ENCODE measurements at places on chromosomes 7 and 10.

- DNase-seq: no peak
Measured at GRCh38 chr7:122255454-122255853, 49.1 kb downstream of the FEZF1 start.

DNA sequence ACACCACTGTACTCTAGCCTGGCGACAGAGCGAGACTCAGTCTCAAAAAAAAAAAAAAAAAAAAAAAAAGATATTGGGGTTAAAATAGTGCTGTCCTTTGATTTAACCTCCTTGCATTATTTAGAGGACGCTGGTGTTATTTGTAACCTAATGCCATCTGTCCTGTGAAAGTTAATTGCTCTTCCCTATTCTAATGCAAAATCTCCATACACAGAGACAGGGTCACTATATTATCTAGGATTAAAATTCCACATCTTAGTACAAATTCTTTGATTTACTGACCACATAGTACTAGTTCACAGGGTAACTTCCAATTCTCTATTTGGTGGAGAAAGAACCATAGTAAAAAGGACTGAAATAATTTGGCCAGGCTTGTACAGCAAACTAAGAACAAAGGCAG is 184.2 kb upstream of the STEAP4 start:
- DNase-seq: no peak

GRCh38 chr7:14196555-14196954 is 207.1 kb upstream of the ETV1 start:
- DNase-seq: peak; percentile 19

DNA sequence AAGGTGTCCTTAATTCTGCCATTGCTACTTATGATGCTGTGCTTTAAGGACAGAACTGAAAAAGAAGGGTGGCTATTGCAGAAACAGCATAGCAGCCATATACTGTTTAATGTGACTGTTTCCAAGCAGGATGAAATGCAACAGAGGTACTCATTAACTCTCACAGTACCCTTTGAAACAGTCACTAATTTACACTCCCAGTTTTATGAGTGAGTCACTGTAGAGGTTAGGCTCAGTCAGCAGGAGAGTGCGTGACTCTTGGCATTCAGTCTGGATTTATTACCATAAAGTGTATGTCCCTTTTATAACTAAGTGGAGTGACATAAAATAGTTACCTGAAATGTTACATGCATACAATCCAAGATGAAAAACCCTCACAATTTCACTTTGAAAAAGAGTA is 27.7 kb downstream of the ALDH18A1 start:
- peak; percentile 89 for DNase-seq

DNA sequence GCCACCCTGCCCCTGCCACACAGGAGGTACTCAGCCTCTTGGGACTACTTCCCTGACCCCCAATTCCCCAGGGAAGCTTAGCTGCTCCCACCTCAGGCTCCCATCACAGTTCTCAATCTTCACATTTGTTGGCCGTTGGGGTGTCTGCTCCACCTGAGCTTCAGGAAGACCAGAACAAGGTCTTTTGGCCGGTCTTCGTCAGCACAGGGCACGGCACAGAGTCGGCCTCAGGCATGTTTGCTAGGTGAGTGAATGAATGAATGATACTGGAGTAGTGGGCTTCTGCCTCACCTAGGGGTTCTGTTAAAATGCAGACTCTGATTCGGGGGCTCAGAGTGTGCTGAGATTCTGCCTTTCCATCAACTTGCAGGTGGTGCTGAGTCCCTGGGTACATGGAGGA is 20.3 kb downstream of the GPRIN2 start:
- no peak for DNase-seq

- DNase-seq: peak; percentile 47
Measured at GRCh38 chr10:69802424-69803161, 887 bp downstream of the COL13A1 start.

GRCh38 chr7:13984831-13985685 is 4.4 kb downstream of the ETV1 start:
- DNase-seq: no peak

DNA sequence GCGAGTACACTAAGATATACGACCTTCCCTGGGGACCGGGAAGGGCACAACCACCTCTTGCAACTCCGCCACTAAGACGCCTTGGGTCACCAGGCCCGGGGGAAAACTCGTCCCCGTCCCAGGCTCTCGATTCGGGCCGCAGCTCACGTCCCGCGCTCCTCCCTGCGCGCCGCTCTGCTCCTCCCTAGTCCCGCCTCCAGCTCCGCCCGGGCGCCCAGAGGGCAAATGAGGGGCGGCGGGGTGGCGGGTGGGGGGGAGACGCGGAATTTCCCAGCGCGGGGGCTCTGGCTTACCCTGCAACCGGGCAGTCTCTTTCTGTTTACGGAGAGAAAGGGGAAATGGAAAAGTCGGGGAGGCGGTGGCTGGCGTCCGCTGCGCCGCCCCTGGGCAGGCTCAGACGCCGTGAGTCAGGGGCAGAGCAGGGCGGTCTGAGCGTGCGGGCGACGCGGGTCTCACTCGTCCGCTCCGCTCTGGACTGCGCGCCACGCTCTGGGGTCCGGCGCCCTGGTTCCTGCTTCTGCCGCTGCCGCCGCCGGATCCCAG is at the start of gene MAP3K8:
MAP3K8 (plus strand) TSS at position 455 of the 543 bp plus-strand sequence. CDS start 4,755 bp downstream, outside the sequence.
- peak; percentile 89 for DNase-seq

- peak; percentile 48 for DNase-seq
Measured at GRCh38 chr7:7970531-7971307, 2.1 kb downstream of the GLCCI1 start.

DNA sequence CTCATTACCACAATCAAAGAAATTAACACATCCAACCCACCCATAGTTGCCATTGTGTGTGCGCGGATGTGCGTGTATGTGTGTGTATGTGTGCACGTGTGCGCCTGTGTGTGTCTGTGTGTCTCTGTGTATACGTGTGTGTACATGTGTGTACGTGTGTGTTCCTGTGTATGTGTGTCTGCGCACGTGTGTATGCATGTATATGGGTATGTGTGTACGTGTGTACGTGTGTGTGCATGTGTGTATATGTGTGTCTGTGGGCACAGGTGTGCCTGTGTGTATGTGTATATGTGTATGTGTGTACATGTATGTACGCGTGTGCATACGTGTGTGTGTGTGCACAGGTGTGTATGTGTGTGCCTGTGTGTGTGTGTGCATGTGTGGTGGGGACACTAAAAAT is 48.9 kb downstream of the EGFR start:
- DNase-seq: no peak

GRCh38 chr10:69065406-69066361 is 22.2 kb upstream of the SRGN start:
- DNase-seq: no peak

- no peak for DNase-seq
Measured at GRCh38 chr7:81691199-81691821, 78.5 kb downstream of the HGF start.

DNA sequence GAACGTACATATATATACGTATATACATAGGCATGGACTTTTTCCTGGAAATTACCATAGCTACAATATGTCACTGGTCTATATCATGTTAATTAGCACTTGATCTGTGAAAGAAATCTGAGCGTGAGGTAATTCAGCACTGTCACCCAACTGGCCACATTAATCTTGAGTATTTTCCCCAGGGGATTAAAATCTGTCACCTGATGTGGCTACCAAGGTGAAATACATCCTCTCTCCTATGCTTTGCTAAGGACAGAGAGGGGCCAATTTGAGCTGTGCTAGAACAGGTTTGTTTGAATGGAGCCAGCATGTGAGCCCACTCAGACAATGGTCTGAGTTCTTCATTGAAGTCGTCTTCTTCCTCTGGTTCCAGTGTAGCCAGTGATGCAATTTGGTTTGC is 33.3 kb downstream of the CYCS start:
- DNase-seq: no peak

- DNase-seq: peak; percentile 74
Measured at GRCh38 chr7:117993377-117994003, 120.2 kb upstream of the CTTNBP2 start.

DNA sequence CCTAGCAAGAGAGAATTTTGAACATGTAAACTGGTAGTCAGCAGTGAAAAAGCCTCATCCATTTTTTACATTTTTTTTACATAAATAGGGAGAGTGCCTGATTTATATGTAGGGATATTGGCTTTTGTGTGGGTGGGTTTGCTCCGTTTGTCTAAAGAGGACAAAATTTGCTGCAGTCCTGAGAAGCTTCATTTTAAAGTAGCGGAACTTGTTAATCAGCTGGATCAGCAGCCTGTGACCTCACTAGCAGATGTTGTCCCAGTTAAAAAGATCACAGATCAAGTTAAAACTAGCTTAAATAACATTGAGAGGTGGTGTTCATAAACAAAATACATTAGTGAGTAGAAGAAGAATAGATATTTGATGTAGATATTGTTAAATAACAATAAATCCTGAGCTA is 2.6 kb downstream of the ATRNL1 start:
- no peak for DNase-seq

GRCh38 chr7:55441774-55442522 is 76.8 kb downstream of the LANCL2 start:
- peak; percentile 16 for DNase-seq

DNA sequence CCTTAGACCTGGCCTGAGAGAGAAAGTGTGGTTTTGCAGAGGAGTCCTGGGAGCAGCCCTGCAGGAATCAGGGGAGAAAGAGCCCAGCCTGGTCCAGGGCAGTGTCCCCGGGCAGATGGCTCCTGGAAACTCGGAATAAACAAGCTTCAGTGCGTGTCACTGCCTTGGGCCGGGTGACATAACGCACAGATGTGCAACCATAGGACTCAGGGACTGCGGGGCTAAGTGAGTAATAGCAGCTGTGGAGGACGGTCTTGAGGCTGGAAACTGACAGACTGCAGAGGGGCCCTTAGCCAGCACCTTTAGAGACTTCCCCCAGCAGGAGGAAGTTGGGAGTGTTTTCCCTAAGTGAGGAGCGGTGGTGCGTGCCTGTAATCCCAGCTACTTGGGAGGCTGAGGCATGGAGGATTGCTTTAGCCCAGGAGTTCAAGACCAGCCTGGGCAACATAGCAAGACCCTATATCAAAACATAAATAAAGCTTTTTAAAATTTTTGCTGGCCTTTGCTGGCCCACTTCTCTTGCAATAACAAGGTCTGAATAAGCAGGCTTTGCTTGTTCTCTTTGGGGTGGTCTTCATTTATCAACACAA is 5.3 kb upstream of the CLIP2 start:
- DNase-seq: no peak

GRCh38 chr7:108000875-108001763 is 1.8 kb downstream of the LAMB1 start:
- DNase-seq: peak; percentile 75

DNA sequence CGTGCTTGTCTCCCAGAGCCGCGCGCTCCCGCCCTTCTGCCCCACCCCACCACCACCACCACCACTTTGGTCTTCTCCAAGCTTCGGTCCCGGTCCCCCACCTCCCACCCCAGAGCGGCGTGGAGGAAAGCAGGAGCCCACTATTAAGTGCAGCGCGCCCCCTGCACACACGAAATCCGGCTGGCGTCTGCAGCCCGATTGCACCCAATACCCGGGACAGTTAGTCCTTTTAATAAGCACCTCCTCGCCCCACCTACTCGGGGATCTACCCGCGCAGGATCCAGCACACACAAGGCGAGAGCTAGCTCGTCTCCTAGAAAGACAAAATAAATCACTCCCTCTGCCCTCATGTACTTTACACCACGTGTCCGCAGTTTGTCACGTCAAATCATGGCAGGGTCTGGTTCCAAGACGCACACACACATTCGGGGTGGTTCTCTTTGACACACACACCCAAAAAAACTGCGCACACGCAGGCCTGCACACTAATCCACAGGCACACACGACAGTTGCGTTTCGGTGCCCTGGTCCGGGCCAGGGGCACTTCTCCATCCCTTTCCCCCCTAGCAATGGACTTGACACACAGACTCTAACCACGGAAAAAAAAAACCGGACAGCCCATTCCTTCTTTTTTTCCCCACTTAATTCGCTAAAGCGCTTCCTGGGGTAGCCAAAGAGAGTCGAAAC is 1.6 kb downstream of the SFMBT2 start:
- no peak for DNase-seq

- DNase-seq: no peak
Measured at GRCh38 chr7:21352540-21353387, 75.1 kb upstream of the SP4 start.

GRCh38 chr10:3484306-3485056 is 300.5 kb downstream of the KLF6 start:
- no peak for DNase-seq

GRCh38 chr10:20622531-20623211 is 274.4 kb downstream of the NEBL start:
- no peak for DNase-seq

GRCh38 chr7:102897211-102897631 is 15.6 kb upstream of the LRRC17 start:
- no peak for DNase-seq

GRCh38 chr10:113907166-113907565 is 52.7 kb downstream of the NHLRC2 start:
- no peak for DNase-seq

DNA sequence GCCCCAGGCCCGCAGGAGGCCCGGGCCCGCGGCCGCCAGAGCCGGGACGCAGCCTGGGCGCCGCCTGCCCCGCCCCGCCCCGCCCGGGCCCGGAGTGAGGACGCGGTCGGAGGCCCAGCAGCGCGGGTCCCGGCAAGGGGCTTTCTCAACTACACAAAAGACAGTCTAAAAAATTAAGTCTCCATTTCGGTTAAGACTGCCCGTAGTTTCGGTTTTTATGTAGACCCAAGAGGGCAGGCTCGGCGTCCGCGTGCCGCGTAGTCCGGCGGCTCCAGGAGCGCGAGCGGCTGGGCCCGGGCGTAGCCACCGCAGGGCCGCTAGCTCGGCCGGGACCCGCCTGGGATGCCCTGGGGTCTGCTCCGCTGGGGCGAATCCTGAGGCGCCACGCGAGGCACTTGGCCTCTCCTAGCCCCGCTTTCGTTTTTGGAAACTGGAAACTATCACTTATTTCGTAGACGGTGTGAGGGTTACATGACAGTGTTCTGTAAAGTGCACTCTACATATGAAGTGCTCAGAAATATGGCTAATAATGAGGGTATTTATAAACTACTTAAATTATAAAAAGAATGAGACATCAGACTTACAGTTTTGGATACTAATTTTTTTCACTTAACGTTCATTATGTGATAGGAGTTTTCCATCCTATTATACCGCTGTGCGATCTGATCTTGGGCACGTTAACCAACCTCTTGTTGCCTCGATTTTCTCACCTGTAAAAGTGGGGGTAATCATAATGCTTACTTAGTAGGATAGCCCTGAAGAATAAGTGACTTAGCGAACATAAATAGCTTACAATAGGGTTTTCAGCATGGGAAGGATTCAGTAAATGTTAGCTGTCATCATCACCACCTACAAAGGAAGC is 573 bp downstream of the BLVRA start:
- peak; percentile 57 for DNase-seq

- no peak for DNase-seq
Measured at GRCh38 chr10:62183442-62183841, 85.2 kb downstream of the RTKN2 start.

- DNase-seq: no peak
Measured at GRCh38 chr10:96073722-96074121, 30.3 kb downstream of the CCNJ start.

GRCh38 chr10:110667620-110668343 is 23.6 kb downstream of the RBM20 start:
- no peak for DNase-seq

GRCh38 chr10:110512461-110513187 is 14.9 kb downstream of the DUSP5 start:
- DNase-seq: peak; percentile 87
